ENCODE measurements at places on chromosomes 2 and 18.

DNA sequence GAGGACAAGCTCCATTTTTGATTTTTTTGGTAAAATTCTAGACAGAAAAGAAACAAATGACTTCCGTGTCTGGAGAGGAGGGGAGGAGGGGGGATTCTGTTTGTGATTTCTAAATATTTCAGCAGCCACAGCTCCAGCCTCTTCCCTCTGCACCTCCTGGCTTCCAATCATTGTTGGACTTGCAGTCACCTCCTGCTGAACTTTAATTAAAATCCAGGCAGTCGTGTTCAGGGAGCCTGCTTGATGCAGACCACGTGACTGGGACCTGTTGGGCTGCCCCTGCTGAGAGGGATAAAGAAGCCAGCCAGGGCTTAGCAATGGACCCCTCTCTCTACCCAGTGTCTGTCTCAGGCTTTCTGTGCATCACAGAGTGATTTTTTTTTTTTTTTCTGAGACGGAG, 115.1 kb downstream of the SH3BP4 start:
- no peak for DNase-seq

DNA sequence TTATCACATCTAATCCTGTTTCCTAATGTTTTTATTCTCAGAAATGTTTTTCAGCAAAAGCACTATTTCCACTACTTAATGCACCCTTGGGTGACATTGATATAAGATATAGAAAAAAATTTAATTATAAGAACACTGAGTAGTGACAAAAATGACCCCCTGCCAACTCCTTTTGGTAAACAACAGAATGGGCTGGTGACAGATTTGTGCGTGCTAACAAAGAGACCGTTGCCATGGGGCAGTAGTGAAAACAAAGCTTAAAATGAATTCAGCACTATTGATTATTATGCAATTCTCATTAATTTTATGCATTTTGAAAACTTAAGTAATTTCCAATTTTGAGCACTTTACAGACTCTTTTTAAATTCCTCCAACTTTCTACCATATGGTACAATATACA, 33.1 kb downstream of the RDH14 start:
- no peak for DNase-seq

GRCh38 chr2:78817430-78817829, 208.1 kb upstream of the REG3G start:
- no peak for DNase-seq

- DNase-seq, result no peak
These were observed 117.8 kb upstream of the NRXN1 start for GRCh38 chr2:51149725-51150124.

GRCh38 chr2:43777306-43777926, 3.6 kb downstream of the DYNC2LI1 start:
- DNase-seq, result no peak

- no peak for DNase-seq
These were observed 43.1 kb upstream of the CWC22 start for GRCh38 chr2:180050246-180050645.

DNA sequence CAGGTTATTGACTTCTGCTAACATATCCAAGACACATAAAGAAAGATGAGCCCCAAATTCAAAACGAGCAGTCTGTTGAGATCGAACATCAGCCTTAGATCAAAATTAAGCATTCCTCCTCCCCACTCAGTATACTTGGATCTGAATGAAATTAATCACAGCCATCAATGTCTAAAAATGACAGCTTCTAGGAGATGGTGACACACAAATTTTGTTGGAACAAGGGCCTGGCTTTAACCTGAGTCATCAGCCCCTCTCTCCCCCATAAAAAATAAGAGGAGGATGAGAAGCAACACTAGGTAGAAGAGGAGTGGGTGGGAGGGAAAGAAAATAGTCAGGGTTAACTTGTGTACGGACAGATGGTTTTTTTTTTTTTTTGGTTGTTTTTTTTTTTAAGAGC, 223.1 kb downstream of the EXOC6B start:
- DNase-seq, result no peak

- no peak for DNase-seq
These were observed 34.3 kb downstream of the FMNL2 start for GRCh38 chr2:152369176-152369860.

GRCh38 chr2:147109291-147109690, 735.5 kb upstream of the ACVR2A start:
- DNase-seq, result no peak

DNA sequence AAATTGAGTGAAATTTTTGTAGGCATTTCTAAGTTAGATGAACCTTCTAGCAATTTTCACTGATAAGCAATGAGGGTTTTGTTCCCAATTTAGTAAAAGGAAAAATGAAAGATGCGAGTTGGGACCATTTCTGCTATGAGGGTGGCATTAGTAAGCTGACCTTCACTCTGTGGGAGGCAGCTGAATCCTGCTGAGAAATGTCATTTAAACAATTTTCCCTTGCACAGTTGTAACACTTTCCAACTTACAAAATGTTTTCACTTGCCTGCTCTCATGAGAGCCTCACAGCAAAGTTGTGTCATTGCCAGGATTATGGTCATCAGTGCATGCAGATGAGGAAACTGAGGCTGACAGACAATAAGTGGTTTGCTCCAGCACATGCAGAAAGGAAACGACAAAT, 527.7 kb downstream of the TNS1 start:
- DNase-seq, result no peak

- no peak for DNase-seq
These were observed 83.8 kb upstream of the CCDC150 start for GRCh38 chr2:196555726-196556125.

Data from CD4-positive, alpha-beta T cell treated with Interleukin-6 for 4 hours (primary cell).